ENCODE measurements at places on chromosomes 11 and 22. TPM values are rescaled to one million over a fixed set of nuclear protein-coding genes. Genes with fewer than 3 reads are reported as not detected.

Gene PGA4
- total RNA-seq = not detected

Gene RFPL2
- not detected for total RNA-seq

Gene RHOD
- total RNA-seq = 97.0 TPM

Gene PGA5
- total RNA-seq = not detected

Gene ALX4
- not detected for total RNA-seq

Gene BIK
- total RNA-seq = 28.5 TPM

Gene EHBP1L1
- total RNA-seq = 20.9 TPM

DNA sequence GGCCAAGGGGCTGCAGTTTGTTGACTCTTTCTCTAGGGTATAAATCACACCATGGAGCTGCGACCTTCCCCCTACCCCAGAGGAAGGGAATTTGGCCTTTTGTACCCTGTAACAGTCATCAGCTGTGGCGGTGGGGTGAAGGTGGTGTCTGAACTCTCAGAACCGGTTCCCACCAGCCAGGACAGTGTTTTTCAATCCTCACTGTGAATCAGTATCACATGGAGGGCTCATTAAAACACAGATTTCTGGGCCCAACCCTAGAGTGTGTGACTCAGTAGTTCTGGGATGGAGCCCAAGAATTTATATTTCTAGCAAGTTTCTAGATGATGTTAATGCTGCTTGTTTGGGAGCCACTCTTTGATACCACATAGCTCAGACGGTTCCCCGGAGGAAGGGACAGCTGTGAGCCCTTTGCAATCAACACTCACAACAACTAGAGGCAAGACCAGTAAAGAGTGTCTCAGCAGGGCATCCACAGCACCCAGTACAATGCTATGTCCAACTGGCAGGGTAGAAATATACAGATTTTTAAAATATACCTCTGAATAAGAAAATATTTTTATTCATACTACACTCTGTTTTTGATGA lies 43.9 kb upstream of the FAT3 start:
- peak; percentile 1 for DNase-seq

DNA sequence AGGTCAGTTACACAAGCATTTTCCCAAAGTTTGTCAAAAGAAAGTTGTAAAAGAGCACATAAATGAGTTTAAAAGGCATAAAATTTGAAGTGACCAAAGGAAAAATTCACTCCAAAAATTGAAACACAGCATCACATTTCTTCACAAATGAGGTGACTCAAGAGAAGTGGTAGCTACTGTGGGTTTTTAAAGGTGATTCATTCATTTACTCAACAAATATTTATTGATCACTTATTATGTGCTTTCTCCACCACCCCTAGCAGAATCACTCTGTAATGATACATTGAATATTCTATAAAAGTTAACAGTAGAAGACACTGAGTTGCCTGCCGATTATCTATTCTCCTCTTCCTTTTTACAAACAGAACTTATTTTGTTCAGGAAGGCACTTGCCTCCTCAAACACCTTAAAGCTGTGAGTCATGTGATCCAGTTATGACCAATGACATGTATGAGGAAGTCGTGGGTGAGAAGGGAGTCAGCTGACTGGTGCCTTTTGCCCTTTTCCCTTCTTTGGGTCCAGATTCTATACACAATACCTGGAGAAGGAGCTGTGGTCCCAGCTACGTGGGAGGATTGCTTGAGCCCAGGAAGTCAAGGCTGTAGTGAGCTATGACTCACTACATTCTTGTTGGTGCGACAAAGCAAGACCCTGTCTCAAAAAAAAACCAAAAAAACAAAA lies 67.7 kb upstream of the CLNS1A start:
- peak; percentile 85 for DNase-seq

DNA sequence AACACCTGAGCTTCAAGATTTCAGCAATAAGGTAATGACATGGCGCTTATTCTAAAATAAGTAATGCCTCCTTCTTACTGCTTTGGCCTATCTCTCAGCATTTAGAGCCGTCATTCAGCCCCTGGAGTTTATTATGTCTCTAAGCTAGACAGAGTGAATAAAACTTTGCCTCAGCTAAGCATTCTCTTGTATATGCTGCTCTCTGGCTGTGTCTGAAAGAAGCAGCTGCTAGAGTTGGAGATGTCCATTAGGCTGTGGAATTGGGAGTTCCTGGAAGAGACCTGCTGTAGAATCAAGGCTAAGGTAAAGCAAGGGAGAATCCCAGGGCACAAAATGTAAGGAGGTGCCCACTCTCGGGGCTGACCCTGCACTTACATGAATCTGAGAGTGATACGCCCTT lies 35.5 kb upstream of the TTC12 start:
- DNase-seq = no peak

DNA sequence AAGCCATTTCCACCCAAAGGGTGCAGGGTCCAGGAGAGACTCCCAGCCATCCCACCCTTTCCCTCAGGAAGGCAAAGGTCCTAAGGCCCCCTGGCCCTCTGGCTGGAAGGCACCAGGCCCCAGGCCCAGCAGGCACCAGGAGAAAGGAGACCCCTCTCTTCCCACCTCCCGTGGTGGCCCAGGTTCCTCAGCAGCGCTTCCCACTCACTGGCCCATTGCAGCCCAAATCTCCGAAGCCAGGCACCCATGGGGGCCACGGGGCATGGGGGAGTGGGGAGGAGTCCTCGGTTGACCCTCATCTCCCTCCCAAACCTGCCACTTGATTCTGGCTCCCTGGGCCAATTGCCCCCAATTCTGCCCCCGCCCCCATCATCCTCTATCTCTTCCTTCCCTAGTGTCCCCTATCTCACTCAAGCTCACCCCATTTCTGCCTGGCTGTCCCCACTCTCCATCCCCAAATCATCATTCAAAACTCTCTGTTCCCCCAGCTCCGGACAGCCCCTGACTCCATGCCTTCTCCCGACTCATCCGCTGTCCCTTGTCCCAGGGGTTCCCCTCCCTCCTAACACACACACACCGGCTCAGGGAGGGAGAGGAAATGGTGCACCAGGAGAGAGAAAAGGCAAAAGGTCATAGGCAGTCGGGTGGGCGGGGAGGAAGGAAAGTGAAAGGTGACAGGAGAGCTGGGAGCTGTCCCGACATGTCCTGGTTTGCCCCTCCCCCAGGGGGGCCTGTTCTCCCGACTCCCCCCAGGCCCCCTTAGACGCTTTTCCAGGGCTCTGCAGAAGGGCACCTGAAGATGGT lies 1.2 kb downstream of the LIF start:
- no peak for DNase-seq

DNA sequence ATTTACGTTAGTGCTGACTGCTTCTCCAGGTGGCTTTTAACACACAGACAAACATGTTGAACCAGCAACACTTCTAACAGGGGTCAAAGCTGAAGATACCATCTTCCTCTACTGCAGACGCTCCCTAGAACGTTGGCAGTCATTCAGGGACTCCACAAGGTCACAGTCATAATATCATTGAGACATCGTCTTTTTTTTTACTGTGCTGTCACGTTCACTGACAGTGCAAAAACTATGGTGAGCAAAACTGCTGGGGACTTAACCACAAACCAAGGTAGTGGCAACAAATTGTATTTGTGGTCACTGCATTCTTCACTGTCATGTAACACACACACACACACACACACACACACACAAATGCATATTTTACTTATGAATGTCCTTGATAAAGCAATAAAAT lies 244.9 kb downstream of the CASP12 start:
- no peak for DNase-seq

GRCh38 chr22:35638410-35638809 lies 9.8 kb upstream of the APOL6 start:
- DNase-seq = no peak

DNA sequence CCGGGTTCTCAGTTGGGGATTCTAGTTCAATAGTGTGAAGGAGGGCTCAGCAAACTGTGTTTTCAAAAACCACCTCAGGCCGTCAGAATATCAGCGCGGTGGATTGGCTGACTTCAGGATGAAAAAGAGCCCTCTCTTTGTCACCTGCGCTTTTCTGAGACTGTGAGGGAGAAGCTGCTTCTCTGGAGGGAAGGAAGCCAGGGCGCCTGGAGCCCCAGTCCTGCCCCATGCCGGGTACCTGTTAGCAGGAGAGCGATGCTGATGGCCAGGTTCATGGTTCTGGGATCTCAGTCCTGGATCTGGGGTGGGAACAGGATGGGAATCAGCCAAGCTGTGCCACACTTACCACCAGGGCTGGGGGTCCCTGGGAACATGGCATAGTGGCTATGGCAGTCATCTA lies 2.3 kb downstream of the THY1 start:
- DNase-seq = no peak

GRCh38 chr11:96054870-96055705 lies 131.2 kb upstream of the MTMR2 start:
- no peak for DNase-seq

GRCh38 chr22:32237906-32238305 lies 17.2 kb downstream of the SLC5A4 start:
- DNase-seq = no peak

DNA sequence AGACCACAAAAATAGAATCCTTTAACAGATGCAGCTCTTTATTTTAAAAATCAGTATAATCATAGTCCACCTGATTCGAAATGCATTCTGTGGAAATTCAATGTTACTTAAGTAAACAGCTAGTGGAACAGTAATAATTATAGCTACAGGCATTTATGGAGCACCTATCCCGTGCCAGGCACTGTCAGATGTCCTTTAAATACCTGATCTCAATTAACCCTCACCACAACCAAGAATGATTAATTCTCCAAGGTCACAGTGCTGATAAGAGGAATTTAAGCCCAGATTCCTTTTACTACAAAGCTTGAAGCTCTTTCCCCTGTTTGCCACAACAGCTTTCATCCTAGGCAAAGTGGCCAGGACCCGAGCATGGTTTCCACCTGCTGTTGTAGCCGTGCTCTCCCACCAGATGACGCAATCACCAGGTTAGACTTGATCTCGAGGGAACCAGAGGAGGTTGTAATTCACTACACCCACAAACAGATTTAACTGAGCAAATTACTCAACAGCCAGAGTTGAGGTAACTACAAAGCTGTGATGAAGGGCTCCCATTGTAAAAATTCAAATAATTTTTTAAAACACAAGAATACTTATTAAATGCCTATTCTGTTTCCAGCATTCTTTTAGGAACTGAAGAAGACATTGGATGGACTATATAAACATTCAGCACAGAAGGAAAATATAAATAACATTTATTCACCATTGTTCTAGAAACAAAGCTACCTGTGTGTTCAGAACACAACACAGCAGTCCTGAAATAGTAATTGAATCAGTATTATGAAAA lies 10.3 kb downstream of the PRDM10 start:
- no peak for DNase-seq

DNA sequence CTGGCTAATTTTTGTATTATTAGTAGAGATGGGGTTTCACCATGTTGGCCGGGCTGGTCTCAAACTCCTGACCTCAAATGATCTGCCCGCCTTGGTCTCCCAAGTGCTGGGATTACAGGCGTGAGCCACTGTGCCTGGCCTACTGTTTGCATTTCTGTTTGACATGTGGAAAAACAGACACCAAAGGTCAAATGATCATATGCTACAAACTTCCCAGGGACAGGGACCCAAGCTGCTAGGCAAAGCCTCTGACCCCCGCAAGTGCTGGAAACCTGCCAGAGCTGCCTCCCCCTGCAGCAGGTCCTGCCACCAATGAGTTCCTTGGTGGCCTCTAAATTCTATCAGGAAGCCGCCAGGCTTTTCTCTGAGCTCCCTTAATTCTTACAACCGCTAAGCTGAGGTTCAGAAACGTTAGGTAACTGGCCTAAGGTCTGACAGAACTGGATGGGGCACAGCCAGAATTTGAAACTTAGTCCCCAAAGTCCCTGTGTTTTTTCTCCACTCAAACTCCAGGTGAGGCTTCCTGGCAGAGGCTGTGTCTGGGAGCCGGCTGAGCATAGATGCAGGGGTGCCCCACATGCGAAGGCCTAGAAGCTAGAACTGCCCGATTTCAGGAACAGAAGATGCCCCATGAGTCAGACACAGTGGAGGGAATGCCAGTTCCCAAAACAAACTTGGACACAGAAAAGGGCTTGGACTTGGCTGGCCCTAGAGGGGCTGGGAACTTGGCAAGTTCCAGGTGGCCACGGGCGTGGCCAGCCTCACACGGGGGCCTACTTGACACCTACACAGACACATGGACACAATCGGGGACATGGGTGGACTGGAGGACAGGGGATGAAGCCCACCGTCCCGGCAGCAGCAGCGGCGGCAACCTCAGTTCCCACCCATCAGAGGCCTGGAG lies 7.4 kb downstream of the CSNK1E start:
- DNase-seq = no peak

DNA sequence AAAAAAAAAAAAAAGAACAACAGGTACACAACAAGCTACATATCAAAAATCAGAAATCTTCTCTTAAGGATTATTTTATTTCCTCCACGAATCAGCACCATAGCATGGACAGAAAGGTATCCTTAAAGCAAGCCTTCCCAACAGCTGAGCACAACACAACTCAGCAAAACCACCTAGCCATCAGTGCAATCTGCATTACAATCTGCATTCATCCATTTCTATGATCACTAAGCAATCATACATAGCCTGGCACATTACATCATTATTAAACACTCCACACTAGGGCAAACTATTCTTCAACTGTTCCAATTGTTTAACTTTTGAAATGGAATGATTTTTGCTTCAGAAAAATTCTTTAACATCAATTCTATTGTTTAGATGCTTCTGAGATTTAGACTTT lies 29.0 kb downstream of the MRTFA start:
- no peak for DNase-seq

GRCh38 chr11:2460540-2461252 lies 15.9 kb downstream of the KCNQ1 start:
- no peak for DNase-seq

DNA sequence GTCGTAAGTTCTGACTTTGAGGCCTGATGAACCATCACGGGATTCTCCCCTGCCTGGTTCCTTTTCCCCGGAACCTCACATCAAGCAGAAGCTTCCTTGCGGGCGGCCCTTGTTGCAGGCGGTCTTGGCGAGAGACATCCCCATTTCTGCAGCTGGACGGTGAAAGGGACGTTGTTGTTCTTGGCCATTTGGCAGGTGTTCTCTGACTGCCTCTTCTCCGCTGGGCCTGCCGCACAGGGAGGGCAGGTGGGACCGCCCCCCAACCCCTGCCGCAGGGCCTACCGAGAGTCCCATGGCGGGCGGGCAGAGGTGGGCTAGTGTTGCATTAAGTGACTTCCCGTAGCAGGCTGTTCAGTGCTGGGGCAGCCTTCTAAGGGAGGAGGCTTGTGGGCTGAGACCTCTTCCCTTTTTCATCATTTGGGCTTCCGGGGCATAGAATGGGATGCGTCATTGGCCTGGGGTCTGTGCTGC lies 26.9 kb upstream of the GRAMD4 start:
- no peak for DNase-seq

- no peak for DNase-seq
Measured at GRCh38 chr11:126175393-126175792, 36.1 kb downstream of the RPUSD4 start.

DNA sequence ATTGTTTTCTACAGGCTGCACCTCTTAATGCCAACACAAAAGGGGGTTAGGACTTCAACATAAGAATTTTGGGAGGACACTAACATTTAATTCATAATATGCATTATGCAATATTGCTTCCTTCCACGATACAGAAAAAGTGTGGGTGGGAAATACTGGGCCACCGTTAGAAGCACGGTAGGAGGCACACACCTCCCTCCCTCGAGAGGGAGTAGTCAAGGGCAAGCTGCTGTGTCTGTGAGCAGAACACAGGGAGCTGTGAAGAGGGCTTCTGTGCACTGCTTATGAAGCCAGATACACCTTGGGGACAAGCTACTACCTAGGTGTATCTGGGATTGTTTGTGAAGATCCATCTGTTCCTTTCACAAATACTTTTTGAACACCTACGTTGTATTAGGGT lies 109.3 kb upstream of the PLET1 start:
- no peak for DNase-seq

Data from kidney epithelial cell (primary cell).